ENCODE measurements at places on chromosomes 1 and 21.

GRCh38 chr1:236240675-236241074 is 41.1 kb downstream of the ERO1B start:
- no peak for DNase-seq

DNA sequence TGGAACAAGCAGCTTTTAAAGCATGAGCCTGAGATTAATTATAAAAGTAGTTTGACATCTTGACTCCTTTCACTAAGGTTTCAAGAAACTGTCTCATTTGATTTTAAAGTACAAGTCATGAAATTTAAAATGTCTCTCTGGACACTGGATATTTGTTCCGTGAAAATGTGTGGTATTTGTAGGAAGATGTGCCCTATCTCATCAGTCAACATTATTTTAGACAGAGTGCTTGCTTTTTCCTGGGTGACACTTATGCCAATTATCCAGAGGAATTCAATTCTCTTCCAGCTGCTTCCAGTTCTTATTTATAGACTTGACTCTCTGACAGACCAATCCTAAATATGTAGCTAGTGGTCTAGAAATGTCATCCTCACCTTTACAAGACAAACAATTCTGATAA is 300.4 kb downstream of the PLA2G4A start:
- no peak for DNase-seq

DNA sequence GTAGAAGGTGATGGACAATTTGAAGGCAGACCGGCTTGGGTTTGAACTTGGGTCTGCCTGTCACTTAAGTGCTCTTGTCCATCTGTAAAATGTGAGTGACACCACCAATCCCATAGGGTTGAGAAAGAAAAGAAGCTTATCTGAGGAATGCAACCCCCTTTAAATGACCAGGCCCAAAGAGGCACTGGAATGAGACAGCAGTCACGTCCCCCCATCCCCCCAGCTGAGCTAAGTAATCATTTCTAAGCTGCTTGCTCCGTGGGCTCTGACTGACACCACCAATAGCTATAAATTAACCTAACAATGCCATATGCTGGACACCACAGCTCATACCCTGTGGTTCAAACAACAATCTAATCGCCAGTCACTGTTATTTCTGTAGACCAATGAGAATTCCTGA is 15.1 kb downstream of the LCA5L start:
- no peak for DNase-seq

GRCh38 chr1:26359981-26360806 is 6.3 kb upstream of the CRYBG2 start:
- DNase-seq = peak; percentile 43

- DNase-seq = no peak
Observed at GRCh38 chr1:159866905-159867663, 4.6 kb upstream of the VSIG8 start.

DNA sequence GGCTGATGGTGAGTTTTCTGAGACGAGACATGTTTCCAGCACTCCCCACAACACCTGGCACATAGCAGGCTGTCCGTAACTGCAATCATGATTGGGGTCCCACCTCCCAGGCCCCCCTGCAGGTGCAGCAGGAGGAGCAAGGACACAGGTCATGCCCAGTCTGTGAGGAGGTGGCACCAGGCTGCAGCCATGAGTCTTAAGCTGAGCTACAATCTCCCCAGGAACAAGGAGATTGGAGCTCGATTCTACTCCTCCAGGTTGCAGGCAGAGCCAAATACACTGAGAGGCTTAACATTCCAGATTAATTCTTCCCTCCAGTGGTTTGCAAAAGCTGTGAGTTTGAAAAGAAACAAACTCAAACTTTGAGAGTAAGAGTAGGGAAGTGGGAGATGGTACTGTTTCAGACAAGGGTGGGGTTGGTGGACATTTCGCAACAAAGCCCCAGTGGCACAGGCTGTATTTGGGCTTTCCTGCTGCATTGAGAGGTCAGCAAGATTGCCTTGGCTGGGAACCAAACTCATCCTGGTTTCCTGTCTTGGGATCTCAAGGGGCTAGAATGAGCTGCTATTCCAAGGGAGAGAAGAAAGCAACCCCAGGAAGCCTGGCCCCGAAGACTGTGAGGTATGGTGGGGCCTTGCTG is 64.8 kb upstream of the GALNT2 start:
- DNase-seq = no peak

All from activated CD4-positive, alpha-beta T cell treated with anti-CD3 and anti-CD28 coated beads, Interleukin-2, amount 50 U/mL, for 1 hour (primary cell).